ENCODE measurements at places on chromosomes 6 and 20.

GRCh38 chr6:93416571-93417420, 2.6 kb downstream of the EPHA7 start:
- DNase-seq: no peak

GRCh38 chr6:4336084-4336483, 200.7 kb upstream of the ECI2 start:
- no peak for DNase-seq

DNA sequence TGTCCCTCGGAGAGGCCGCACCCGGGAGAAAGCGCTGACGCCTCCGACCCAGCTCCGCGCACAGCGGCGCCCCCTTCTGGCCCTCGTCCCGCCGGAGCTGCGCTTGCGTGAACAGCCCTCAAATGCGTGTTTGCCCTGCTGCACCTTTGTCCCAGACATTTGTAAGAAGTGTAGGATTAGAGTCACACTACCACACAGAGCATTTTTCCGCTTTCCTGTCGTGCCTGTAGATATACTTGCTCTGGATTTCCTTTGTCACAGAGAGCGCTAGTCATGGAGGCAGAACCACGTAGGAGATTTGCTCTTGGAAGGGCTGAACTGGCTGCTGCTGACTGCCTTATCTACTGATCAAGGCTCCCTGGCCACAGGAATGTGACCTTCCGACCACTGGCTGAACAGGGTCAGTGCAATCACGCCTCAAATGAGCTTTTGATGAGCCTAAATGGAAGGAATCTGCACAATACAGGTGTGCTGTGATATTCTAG, 62.3 kb downstream of the PAX1 start:
- no peak for DNase-seq

DNA sequence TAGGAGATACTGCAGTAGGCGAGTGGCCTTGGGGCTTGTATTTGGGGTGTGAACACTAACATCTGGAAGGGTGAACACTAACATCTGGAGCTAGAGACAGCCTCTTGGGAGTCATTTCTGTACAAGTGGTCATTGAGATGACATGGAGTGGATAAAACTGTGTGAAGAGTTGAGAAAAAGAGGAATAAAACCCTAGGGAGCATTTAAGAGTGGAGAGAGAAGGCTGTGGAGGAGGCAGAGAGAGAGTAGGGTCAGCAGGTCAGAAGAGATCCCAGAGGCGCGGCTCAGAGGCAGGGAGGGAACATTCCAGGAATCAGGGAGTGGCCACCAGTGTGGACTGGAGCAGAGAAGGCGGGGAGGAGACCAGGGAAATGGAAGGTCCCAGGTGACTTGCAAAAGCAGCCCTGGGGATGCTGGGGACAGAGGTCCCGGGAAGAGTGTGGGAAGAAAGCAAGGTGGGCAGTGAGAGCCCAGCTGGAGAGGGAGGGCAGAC, 202.0 kb upstream of the RNF24 start:
- no peak for DNase-seq

DNA sequence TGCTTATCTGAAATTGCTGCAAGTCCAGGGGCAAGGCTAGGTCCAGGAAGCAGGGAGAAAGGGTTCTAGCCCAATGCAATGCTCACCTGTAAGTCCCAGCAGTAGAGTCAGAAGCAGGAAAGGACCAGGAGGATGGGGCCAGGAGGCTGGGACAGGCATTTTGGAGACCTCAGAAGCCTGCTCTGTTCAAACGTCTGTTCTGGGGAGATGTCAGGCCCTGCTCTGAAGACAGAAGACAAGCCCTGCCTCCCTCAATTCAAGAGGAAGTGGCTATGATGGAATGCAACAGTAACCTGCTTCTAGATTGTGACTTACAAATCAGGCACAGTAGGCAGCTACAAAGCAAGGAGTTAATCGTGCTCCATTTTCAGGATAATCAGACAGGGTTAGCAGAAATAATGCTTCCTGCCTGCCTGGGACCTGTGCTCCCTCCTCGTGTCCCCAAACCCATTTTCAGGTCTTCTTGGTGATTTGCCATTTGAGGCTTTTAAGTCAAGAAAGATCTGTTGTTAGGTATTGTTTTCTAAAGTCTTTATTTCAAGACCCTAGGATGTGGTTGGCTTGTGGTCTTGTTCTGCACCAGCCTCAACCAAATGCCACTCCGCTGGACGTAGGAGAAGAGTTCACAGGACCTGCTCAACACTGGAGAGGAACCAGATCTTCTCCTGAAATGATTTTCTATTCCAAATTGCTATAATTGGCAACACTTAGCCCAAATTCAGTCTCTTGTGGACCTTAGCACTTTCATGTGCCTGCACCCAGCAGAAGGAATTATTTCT, at the start of gene SIRPG:
Gene SIRPG, minus strand, starts transcription at position 224 of the 779 bp plus-strand sequence. Its CDS starts 65 bp downstream, at position 159.
- DNase-seq: no peak

- DNase-seq: peak; percentile 80
These were observed 15.8 kb upstream of the RNF182 start for GRCh38 chr6:13908955-13909381.

- no peak for DNase-seq
These were observed 525 bp upstream of the MAK start for GRCh38 chr6:10838794-10839333.

- DNase-seq: no peak
These were observed 266.1 kb upstream of the PTCHD4 start for GRCh38 chr6:48377115-48377514.

DNA sequence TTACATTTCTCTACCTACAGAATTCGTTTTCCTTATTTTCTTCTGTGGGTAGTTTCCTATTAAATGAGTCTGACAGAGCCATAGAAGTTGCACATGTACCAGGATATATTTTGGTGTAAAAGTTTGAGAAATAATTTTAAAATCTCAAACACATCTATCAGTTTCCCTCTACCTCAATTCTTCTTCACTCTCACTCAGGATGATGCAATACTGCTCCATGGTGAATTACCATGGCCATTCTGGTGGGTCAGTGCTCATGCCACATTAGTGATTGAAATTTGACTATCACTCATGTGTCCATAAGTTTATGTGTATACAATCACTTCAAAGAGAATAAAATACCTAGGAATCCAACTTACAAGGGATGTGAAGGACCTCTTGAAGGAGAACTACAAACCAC, 151.7 kb downstream of the ARHGAP18 start:
- no peak for DNase-seq

DNA sequence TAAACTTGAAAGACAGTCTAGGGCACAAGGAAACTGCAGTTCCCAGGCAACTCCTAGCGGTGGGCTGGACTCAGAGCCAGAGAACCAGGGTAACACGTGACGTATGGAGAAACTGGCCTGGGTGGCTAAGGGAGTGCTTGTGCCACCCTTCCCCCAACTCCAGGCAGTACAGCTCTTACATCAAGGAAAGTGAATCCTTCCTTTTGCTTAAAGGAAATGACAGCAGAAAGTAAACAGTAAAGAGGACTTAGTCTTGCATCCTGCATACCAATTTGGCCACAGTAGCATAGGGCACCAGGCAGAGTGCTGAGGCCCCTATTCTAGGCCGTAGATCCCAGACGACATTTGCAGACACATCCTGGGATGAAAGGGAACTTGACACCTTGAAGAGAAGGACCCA, 322.8 kb downstream of the CD109 start:
- DNase-seq: no peak

DNA sequence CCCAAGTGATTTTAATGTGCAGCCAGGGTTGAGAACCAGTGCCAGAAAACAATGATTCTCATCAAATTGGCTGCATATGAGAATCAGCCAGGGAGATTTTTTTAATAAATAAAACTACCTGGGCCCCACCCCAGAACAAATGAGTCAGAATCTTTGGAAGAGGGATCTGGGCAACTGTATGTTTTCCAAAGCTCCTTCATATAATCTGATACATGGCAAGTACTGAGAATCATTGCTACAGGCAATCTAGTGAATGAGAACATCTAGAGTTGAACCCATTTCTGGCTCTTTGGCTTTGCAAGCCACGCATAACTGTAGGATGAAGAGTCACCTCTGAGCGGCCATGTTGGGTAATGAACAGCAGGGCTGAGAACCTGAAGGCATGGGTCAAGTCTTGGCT, 26.1 kb upstream of the DSP start:
- DNase-seq: no peak

DNA sequence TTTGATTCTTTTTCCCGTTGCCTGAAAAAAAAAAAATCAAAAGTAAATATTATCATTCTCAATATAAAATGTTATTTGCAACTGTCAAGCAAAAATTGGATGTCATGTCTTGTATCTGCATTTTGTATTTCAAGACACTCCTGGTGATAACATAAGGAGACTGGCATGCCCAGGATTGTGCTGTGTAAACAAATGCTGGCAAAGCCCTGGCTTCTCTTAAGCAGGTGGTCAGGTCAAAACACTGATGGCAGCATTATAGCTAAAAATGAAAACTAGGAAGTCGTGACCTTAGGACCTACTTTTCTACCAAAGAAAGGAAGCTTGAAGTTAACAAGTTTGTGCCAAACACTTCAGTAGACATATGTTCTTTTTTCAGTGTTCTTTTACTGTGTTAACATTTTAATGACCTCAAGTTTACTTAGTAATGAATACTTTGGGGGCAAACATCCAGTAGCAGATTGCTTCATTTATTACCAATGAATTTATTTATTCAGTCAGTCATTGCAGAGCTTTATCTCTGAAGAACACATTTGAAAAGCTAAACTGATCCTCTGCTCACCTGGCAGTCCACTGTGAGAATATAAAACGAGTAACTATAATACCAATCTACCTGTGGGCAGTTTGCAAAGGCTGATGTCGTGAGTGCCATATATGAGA, 243.1 kb upstream of the FLRT3 start:
- DNase-seq: no peak

Data from common myeloid progenitor, CD34-positive (primary cell).